ENCODE measurements at places on chromosomes 4 and X. TPM values are rescaled to one million over a fixed set of nuclear protein-coding genes. Genes with fewer than 3 reads are reported as not detected.

Gene STBD1
- polyA plus RNA-seq, result 1.7 TPM

Gene DOK7
- not detected for polyA plus RNA-seq

Gene DGAT2L6
- not detected for polyA plus RNA-seq

Gene FAM184B
- polyA plus RNA-seq, result 0.13 TPM

Gene KDM6A
- 11.7 TPM for polyA plus RNA-seq

Gene SPARCL1
- polyA plus RNA-seq, result not detected

Gene SSX4B
- polyA plus RNA-seq, result not detected

Measured in IMR-90 (cell line).